Fibroblast of the aortic adventitia (primary cell): ENCODE measurements at places on chromosomes 1 and 21. TPM values are rescaled to one million over a fixed set of nuclear protein-coding genes. Genes with fewer than 3 reads are reported as not detected.

Gene SWT1
- 8.1 and 9.2 TPM in 2 replicates for total RNA-seq

DNA sequence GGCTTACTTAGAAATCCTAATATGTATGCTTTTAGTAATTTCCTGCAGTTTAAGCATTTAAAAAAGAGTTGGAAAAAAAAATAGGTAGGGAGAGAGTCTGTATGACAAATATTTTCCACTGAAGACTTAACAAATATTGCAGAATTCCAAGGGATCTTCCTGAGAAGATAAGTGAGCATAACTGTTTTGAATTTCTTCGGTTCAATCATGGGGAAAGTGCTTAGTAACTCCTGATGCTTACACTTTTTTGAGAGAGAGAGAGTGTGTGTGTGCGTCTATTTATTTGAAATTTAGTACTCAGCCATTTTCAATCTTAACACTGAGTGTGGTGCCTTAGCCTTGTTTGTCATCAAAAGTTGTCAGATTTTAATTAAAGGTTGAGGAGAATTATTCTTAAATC, 18.5 kb downstream of the SON start:
- no peak for DNase-seq

- DNase-seq, result peak; percentile 3
Measured at GRCh38 chr1:101438359-101438758, 201.5 kb downstream of the S1PR1 start.

GRCh38 chr21:27700974-27701614, 734.2 kb upstream of the ADAMTS5 start:
- peak; percentile 93 for DNase-seq

Gene CYP4B1
- total RNA-seq, result not detected in 2 replicates

DNA sequence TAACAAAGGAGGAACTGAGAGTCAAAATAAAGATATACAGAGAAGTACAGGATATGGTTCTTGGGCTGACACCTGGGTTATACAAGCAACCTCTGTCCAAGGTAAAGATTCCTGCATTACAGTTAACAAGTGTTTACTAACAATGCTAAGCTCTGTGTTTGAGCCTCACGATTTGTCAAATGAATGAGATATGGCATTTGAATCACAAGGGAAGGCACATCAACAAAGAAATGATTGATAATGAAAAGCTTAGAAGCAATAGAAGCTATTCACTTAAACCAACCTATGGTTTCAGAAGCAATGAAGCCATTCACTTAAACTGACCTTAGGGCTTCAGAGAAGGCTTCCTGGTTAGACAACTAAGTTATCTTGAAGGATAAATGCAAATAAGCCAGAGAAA, 199.5 kb downstream of the AGBL4 start:
- no peak for DNase-seq
